Activated T-cell treated with anti-CD3 and anti-CD28 coated beads for 1 hour (primary cell): ENCODE measurements at places on chromosomes 1 and 21.

DNA sequence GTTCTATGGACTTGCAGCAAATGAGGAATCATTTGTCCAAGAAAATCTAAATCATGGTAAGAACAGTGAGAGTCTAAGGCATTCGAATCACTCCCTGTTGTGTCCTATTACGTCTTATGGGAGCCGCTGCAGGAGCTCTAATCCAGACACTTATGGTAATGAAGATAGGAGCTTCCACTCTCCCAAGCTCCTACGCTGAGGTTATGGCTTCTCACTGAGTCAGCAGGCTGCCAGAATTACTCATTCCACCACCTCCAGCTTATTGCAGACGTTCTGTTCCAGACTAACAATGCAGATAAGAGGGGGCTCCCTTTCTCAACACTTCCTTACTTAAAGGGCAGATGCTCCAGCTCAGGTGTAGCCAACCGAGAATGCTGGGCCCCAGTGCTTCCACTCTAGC, 212.6 kb downstream of the GREM2 start:
- no peak for DNase-seq

GRCh38 chr1:44988531-44989156, 2.2 kb upstream of the EIF2B3 start:
- DNase-seq: no peak

DNA sequence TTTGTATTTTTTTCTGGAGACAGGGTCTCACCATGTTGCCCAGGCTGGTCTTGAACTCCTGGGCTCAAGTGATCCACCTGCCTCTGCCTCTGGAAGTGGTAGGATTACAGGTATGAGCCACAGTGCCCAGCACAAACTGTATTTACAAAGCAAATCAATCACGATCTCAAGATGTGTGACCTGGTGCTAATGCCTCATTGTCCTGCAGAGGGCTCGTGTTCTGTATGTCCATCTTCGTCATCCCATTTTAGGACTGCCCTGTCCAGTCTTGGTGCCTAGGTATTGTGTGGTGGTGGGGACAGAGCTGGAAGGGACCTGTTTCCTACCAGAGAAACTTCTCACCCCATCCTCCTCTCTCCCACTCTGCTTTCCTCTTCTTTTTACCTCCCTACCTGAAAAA, 20.2 kb downstream of the PROK1 start:
- DNase-seq: no peak

- no peak for DNase-seq
Measured at GRCh38 chr1:54570161-54570560, 22.1 kb downstream of the ACOT11 start.

DNA sequence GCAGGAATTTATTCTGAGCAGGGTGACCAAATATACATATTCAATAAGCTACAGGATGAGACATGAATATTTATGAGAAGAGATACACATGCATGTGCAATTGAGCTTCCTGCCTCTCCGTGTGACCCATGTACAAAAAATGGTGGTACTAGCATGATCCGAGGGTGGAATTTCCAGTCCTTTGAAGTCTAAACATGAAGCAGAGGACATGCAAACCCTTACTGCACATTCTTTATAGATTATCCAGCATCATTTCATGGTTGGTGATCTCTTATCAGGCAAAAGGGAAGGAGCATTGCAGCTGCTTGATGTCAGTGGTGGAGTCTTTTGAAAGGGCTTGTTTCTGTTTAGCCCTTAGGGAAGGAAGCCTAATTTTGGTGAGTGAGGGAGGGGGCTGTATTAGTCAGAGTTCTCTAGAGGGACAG, 448.6 kb downstream of the SETD4 start:
- DNase-seq: no peak

DNA sequence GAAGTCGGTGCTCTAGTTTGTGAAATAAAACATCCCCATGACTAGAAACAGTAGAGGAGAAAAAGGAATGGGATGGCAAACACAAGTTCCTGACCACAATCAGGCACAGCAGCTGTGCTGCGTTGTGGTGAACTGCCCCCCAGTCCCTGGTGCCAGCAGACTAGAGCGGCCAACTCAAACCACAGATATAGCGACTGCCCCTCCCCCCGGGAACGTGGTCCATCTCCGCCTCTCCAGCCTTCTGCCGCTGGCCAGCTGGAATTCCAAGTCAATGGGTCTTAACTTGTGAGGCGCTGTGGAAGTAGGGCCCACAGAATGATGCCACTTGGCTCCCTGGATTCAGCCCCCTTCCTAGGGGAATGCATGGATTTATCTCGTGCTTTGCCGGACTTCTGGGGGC, 41.6 kb upstream of the ZNF678 start:
- no peak for DNase-seq

DNA sequence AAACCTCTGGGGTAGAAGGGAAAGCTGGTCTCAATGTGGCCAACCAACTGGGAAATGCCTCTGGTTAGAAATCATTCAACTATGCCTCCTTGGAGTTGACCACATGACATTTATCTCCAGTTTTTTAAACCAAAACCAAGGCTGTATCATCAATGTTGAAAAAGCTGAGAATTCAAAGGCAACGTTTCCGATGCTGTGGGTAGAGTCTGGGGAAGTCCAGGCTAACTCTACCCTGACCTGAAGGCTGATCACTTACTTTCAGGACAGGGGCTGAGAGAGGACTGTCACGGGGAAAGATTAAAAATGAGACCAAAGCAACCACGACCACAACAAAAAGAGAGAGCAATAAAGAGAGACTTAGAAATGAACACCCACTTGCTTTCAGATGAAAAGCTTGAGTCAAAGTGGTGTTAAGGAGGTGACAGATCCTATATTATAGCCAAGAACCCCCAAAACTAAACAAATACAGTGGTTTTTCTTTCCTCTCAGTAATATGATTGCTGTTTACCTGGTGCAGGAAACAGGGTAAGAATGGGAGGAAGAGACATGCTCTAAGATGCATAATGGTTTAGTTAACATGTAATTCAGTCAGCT, 90.8 kb upstream of the TNFSF4 start:
- no peak for DNase-seq
